Uterus (tissue), 4 donors: ENCODE measurements at places on chromosomes 7 and 10.

GRCh38 chr7:120165227-120165626 lies 107.7 kb upstream of the KCND2 start:
- no peak for DNase-seq

DNA sequence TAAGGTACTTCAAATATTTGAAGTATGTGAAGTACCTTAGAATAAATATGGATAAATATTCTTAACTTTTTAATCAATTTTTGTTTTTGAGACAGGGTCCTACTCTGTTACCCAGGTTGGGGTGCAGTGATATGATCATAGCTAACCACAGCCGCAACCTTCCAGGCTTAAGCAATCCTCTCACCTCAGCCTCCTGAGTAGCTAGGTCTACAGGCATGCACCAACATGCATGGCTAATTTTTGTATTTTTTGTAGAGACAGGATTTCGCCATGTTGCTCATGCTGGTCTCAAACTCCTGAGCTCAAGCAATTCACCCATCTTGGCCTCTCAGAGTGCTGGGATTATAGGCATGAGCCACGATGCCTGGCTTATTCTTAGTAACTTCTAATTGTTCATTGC lies 119.4 kb upstream of the KAT6B start:
- DNase-seq: no peak

GRCh38 chr10:42783181-42783549 lies 570 bp downstream of the BMS1 start:
- DNase-seq: no peak

- no peak for DNase-seq
Observed at GRCh38 chr10:119413471-119414080, 128.9 kb downstream of the RGS10 start.

DNA sequence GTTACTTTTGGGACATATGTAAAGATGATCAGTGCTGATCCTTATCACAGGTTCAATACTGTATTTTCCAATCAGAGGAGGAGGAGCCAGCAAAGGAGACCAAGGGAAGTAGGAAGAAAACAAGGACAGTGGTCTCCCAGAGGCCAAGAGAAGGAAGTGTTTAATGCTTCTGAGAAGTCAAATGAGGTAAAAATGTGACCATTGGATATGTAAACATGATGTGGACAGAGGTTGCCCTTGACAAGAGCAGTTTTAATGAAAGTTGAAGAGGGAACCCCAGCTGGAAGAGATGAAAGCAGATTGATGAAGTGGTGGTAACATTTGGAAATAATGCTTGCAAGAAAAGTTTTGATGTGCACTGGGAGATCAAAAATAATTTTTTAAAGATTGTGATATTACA lies 18.8 kb downstream of the CROT start:
- DNase-seq: no peak

DNA sequence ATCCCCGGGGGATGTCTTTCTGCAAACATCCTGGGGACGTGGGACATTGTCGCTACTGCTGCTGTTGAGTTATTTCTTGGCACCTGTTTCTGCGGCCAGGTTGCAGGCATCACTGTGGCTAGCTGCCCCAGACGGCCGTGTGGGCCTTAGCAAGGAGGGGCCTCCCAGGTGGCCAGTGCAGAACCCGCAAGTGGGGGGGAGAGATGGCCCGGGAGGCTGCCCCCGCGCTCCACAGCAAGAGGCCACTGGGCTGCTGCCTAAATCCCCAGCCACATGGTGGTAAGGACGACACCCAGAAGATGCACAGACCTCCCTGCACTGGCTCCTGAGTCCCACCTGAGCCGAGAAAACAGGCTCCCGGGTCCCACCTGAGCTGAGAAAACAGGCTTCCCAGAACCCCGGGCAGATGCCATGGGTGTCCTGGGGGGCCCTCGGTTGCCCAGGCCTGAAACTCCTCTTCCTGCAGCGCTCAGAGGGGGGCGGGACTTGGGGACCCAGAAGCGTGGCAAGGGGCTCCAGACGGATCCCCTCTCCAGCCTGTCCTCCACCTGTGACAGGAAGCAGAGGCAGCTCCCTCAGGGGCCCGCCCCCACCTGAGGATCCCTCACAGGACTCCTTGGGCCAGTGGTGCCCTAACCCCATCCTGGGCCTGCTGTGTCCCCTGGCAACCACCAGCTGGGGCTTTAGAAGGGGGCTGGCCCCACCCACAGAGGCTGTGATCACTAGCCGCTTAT lies 952 bp upstream of the MAFK start:
- peak; percentile 35 for DNase-seq

- DNase-seq: no peak
Observed at GRCh38 chr7:90178679-90179278, 24.5 kb downstream of the STEAP1 start.

DNA sequence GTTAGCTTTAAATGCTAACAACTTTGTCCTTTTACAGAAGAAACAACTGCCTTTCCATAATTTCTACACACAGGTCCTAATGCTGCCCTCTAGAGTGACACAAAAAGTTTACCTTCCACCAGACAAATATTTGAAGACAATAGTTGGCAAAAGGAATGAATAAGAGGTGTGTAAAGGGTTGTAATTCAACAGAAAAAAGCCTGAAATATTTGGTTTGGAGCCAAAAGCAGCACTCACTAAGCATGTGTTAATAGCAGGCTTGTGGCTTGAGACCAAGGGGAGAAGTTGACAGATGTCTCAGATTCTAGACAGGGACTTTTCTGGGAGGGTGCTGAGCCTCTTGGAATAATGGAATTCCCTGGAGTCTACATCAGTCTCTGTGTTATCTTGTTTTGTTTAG lies 156.2 kb upstream of the GALNT17 start:
- no peak for DNase-seq

- no peak for DNase-seq
Observed at GRCh38 chr10:132606031-132606491, 68.5 kb downstream of the INPP5A start.

GRCh38 chr10:6674291-6674690 lies 94.2 kb upstream of the PRKCQ start:
- no peak for DNase-seq

GRCh38 chr7:49166441-49166840 lies 242.1 kb downstream of the CDC14C start:
- DNase-seq: no peak
